ENCODE measurements at places on chromosomes 7 and 10.

GRCh38 chr7:30177186-30177585 lies 42.4 kb downstream of the MTURN start:
- DNase-seq, result no peak

GRCh38 chr10:103776878-103777591 lies 78.3 kb downstream of the SH3PXD2A start:
- DNase-seq, result no peak

- no peak for DNase-seq
Observed at GRCh38 chr7:36279200-36279925, 110.3 kb upstream of the ANLN start.

DNA sequence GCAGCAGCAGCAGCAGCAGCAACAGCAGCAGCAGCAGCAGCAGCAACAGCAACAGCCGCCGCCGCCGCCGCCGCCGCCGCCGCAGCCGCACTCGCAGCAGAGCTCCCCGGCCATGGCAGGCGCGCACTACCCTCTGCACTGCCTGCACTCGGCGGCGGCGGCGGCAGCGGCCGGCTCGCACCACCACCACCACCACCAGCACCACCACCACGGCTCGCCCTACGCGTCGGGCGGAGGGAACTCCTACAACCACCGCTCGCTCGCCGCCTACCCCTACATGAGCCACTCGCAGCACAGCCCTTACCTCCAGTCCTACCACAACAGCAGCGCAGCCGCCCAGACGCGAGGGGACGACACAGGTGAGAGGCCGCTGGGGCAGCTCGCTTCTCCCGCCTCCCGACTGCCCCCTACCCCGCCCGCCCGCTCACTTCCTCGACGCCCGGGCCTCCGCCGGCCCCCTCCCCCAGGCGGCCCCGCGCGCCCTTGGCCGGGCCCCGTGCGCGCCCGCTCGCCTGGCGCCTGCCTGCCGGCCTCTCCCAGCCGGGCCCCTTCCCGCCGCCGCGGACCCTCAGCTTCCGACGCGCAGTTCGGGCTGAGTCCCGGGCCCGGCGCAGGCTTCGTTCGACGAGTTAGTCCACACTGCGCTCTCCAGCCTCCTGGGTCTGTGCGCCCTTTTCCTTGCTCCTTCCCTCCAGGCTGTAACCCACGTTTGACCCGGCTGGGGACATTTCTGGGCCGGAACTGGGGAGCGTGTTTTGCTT lies 882 bp downstream of the DLX6 start:
- no peak for DNase-seq

DNA sequence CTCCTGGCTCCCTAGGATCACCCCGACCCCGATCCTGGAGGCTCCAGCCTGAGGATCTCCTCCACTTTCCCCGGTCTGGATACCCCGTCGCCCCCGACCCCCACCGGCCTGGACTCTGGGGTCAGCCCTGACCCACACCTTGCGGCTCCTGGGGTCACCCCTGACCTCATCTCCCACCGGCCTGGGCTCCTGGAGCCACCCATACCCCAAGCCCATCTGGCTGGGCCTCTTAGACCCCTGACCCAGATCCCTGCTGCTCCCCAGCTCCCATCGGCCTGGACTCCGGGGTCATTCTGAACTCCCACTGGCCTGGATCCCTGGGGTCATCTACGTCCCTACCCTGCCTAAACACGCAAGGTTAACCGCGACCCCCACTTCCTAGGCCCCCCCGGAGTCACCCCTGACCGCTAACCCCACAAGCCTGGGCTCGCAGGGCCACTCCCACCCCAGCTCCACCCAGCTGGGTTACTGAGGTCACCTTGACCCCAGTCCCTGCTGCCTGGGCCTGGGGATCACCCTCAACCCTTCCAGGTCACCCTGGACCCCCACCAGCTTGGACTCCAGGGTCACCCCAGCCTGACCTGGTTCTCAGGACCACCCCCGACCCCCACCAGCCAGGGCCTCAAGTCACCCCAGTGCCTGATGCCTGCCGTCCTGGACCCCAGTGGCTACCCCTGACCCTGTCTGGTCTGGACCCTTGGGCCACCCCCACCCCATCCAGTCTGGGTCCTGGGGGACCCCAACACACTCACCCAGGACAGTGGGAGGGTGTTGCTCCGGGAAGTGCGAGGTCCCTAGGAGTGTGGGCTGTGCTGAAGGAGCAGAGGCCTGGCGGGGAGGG lies 1.2 kb downstream of the FOXK1 start:
- no peak for DNase-seq

DNA sequence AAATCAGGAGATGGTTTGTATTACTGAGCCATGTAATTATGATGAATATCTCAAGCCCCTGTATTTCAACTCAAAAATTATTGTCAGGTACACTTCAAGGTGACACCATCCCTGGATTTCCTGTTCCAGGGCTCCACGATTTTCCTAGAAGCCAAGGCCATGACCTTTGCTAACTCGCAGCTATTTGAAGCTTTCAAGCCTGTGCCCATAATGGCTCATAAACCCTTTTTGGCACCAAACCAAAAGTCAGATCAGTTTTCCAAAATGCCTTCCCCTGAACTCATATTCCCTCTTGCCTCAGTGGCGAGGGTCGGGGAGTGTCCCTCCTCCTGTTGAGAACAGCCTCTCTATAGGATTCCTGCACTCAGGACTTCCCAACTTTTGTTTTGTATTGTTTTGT lies 70.8 kb downstream of the HIP1 start:
- DNase-seq, result no peak

- DNase-seq, result no peak
Observed at GRCh38 chr7:17472518-17472917, 174.1 kb downstream of the AHR start.

- no peak for DNase-seq
Observed at GRCh38 chr10:128097783-128098182, 28.4 kb downstream of the MKI67 start.

GRCh38 chr7:50649259-50649885 lies 84.2 kb upstream of the DDC start:
- DNase-seq, result no peak

GRCh38 chr7:157897681-157898080 lies 560.9 kb downstream of the DNAJB6 start:
- no peak for DNase-seq

- DNase-seq, result no peak
Observed at GRCh38 chr7:21962677-21963076, 17.0 kb upstream of the CDCA7L start.

DNA sequence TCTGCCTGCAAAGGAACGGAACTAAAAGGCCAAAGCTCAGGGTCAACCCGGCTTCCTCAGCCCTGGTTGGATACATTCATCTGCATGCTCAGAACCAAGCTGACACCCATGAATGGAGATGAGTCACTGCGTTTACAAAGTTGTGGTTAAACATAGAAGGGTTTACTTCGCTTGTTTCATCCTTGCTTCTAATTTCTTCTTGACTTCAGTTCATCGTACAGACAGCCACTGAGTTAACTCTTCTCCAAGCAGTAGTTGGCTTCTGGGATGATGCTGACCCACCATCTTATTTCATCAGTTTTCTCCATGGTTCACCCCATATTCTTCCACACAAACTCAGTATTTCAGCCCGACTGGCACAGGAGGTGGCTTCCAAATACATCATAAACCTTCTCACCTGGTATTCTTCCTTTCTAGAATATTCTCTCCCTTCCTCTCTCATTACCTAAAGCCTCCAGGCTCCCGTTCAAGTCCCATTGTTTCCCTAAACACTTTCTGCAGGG lies 166.3 kb upstream of the RNF32 start:
- no peak for DNase-seq

GRCh38 chr7:91570560-91570959 lies 306.3 kb downstream of the FZD1 start:
- no peak for DNase-seq

DNA sequence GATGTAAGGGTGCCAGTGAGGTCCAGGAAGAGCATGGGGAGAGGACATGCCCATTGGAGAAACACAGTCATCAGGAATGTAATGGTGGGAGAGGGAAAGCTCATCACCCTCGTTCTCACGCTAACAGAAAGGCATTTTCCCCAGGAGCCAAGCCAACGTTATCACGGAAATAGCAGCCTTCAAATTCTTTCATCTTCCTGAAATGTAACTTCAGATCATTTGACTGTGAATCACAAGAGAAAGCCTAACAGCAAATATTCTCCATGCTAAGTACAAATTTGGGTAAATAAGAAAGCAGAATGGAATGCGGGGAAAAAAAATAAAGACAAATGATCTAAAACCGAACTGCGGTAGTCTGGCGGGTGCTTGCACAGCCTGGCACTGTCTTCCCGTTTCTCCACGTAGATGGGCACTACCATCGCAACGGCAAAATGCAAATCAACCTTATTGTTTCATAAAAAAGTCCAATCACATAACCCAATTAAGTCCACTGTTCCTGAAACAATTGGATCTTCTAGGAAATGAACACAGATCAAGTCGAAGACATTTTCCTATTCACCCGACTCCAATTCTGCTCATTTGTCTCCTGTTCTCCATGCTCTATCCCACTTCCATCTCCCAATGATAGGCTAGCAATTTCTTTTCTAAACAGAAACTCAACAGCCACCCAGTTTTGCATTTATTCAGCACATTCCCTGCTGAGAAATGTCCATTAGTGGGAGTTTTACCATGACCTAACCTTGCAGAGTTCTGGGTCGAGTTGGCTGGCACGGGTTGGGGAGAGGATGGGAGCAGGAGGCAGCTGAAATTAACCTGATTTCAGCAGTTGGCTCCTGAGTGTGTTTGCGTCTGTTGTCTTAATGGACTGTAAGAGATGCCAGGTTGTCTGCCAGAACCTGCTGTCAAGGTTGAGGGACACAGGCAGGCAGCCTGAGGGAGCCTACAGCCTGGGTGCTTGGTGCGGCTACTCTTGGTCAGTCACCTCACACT lies 74.6 kb upstream of the FRMD4A start:
- no peak for DNase-seq
